ENCODE measurements at places on chromosomes 2 and 18.

GRCh38 chr2:40242315-40242714 is 209.6 kb downstream of the SLC8A1 start:
- DNase-seq: no peak

DNA sequence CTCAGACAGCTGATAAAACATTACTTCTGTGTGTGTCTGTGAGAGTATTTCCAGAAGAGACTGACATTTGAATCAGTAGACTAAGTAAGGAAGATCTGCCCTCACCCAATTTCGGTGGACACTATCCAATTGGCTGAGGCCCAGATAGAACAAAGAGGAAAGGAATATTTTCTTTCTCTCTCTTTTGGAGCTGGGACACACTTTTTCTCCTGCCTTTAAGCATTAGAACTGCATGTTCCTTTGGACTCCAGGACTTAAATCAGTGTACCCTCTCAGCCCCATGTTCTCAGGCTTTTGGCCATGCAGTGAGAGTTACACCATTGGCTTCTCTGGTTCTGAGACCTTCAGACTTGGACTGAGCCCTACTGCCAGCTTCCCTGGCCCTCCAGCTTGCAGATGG is 3.3 kb upstream of the SRBD1 start:
- no peak for DNase-seq

DNA sequence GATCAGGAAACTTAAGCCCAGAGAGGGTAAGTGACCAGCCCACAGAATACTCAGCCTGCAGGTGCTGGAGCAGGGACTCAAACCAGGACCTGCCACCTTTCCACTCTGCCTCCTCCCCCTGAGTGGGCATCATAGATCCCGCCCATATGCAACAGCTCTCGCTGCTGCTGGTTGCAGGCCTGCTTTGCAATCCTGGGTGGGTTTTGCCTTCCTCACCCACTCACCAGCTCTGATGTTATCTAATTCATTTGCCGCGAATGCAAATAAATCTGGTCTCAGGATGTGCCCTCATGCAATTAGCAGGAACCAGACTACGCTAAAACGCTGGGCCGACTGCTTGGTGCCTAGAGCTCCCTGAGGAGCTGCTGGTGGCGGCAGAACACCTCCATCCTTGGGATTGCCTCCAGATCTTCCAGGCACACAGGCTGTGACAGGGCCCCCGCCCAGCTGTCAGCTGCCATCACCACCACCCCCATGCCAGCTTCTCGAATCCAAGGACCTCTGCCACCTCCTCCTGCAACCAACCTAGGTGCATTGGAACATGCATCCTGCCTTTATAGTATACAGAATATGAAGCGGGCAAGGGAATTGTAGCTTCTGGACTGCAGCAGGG is 28.8 kb downstream of the CNGA3 start:
- DNase-seq: no peak

DNA sequence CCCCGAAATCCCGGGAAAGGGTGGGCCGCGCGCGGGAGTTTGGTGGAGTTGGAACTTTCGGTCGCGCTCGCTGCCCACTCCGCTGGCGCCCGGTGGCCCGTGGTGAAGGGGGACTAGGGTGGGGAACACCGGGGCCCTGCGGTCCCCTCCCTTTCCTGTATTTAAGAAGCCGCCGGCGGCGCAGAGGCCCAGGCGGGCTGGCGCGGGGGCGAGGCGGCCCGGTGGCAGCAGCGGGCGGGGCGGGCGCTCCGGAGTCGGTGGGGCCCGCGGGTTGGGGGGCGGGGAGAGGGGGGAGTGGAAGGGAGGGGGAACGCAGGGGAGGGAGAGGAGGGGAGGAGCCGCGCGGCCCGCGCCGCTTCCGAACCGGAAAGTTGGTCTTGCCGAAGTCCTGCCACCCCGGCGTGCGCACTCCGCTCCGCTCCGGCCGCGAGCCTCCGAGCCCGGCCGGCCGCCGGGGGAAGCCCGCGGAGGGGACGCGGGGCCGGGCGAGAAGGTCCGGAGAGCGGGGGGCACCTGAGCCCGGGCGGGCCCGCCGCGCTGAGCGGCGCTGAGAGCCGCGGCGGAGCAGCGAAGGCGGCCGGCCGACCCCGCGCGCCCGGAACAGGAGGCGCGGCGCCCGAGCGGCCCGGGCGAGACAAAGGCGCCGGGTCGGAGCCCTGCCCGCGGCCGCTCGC is 425 bp upstream of the SALL3 start:
- DNase-seq: no peak

DNA sequence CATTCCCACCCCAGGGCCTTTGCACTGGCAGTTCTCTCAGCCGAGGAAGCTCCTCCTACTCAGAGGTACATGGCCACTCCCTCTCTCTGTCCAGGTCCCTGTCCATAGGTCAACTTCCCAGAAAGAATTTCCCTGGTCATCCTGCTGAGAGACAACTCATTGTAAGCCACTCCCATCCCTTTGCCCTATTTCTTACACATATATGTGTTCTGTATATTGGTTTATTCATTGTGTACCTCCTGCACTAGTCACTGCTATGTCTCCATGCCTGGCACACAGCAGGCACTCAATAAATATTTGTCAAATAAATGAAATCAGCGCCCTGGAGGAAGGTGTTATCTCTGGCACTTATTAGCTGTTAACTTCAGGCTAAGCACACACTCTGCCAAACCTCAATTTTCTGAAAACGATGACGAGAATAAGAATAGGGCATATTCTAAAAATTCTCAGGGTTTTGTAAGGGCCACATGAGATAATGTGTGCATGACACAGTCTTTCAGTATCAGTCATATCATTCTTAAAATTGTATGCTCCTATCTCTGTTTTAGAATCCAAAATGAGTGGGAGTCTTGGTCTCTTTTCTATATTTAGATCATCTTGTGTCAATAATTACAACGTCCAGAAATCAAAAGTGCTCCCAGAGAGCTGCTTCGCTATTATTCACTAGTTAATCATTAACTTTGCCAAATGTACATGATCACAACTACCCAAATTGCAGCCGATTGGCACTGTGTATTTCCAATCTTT is 198.0 kb downstream of the ALK start:
- no peak for DNase-seq

DNA sequence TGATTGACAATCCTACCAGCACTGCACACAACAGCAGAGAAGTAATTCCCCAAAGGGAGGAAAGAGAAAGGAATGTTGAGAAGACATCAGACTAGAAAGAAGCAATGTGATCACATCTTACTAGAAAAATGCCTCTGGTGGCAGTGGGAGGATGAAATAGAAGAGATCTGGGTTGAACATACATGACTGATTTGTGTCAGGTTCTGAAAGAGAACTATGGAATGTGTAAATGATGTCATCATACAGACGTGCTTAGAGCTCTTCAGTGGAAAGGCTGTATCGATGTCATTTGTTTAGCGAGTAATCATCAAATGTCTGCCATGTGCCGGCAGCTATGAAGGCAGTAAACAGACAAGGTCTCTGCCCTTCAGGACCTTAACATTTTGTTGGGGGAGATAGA is 24.9 kb downstream of the GORASP2 start:
- DNase-seq: no peak

- no peak for DNase-seq
Observed at GRCh38 chr2:129885735-129886134, 93.7 kb upstream of the RAB6C start.

GRCh38 chr2:80136338-80136737 is 168.2 kb downstream of the LRRTM1 start:
- no peak for DNase-seq

GRCh38 chr2:191803007-191803406 is 43.9 kb downstream of the CAVIN2 start:
- DNase-seq: no peak

- DNase-seq: no peak
Observed at GRCh38 chr2:8752385-8752784, 70.5 kb downstream of the ID2 start.

DNA sequence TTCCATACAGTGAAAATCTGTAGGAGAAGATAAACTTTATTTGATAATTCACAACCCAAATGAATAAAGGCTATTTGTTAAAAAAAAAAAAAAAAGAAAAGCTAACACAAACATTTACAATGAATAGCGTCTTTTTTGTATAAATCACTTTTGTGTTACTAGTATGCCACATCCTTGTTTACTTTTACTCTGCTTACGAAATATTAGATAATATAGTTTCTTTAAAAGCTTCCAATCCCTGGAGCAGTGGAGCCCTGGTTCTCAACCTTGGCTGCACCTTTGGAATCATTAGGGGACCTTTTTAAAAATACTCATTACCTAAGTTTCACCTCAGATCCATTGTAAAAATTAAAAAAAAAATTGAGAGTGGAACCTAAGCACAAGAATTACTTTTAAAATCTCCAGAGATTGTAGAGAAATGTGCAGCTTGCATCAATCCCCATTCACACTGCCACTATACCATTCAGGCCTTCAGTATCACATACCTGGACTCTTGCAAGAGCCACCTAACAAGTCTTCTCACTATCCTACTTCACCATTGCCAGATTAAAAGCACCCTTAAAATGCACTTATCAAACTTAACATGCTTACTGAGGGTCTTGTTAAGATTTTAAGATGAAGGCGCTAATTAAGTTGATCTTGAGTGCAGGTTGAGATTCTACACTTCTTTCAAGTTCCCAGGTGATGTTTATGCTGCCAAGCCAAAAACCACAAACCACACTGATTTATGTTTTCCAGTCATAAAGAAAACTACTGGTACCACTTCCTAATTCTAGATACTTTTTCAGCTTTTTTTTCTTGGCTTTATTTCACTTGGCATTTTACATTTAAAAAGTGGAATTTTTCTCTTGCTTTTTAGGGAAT is 59.7 kb upstream of the ZC3H15 start:
- no peak for DNase-seq

DNA sequence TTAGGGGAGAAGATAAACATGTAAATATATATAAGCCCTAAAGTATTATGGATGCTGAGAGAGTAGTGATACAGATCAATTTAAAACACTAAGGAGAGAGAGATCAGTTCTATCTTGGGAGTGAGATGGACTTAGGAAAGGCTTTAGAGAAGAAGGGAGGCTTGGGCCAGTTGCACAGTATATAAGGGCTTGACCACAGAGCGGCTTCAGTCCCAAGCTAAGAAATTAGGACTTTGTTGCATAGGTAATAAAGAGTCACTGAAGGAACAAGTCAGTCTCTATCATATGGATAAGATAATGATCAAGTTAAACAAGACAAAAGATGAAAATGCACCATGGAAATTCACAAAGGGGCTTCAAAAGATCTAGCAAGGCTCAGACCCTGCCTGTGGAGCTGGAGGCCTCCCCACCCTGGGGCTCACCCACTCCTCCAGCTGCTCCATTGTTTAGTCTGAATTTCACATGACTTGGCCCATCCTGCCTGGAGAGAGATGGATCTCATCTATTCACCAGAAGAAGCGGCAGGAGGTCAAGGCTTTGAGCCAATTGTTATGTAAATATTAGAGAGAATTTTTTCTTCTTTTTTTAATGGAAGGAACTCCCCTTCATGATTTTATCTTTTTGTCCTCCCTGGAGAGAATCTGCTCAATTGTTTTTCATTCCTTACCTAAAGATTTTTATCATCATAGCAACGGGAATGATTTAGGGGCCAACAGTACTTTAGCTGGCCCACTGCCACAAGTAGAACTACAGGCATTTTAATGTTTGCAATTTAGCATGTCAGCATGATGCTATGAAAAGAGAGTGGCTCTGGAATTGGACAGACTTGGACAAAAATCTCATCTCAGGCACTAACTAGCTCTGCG is 44.0 kb downstream of the GYPC start:
- DNase-seq: no peak

GRCh38 chr2:102487761-102488462 is 14.9 kb downstream of the SLC9A4 start:
- DNase-seq: no peak

DNA sequence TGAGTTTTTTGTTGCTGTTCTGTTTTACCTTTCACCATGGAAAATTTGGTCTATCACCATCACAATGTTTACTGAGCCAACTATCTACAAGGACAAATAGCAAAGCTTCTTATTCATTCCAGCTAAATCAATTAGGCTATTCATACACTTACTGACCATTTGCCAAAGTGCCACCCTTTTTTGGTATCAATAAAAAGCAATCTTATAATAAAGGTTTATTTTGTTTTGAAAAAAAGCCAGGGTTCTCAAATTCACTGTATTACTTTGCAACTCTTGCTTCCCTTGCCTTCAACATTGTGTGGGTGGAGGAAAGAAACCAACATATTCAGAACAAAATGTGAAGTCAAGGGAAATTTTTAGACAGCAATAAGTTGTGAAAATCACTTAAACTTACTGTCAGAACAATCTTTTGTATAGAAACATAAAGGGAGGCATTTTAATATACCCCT is 15.3 kb downstream of the PELI1 start:
- DNase-seq: no peak

DNA sequence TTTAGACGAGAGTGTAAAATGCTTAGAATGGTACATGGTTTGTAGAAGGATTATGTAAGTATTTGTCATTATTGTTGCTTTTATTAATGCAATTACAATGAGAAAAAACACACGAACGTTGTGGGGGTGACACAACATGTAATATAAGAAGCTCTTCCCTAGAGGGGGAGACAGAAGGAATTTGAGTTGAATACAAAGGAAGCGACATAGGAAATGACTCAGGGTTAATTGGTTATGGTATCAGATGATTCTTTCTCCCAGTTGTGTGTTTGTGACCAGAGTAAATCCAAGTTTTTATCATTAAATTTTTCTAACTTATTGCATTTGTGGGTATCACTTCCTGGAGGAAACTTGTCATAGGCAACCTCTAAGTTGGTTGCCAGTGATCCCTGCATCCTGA is 625.6 kb upstream of the CDH2 start:
- no peak for DNase-seq

DNA sequence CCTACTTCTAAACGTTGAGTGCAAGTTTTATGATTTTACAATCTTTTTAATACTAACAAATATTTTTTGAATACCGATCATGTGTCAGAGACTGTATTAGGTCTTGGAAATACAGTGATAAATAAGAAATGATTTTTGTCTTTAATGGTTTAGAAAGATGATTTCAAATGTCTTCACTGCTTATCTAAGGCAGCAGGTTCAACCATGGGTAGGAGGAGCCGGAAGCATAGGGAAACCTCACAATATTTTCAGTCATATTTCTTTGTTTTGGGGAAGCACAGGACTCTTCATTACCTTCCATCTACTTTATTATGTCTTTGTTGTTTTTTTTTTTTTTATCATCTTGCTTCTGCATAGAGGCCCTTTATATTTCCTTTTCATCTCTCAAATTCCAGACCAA is 165.2 kb upstream of the EPC2 start:
- no peak for DNase-seq

GRCh38 chr2:2399396-2399795 is 68.3 kb upstream of the MYT1L start:
- DNase-seq: no peak

DNA sequence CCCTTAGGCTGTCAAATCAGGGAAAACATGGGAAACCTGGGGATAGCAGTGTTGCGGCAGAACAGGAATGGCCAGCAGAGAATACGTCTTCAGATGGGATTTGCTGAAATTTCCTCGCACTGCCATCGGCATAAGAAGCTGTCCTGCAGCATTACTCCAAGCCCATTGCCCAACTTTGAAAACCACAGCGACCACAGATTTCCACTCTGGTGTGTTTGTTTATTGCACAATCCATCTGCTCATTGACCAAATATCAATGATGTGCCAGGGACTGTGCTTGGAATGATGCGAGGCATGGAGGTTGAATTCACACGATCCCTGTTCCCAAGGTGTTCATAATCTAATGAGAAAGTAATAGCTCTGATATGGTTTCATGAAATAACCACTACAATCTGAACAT is 383.3 kb upstream of the MYT1L start:
- DNase-seq: no peak

GRCh38 chr18:7872569-7872968 is 305.5 kb downstream of the PTPRM start:
- no peak for DNase-seq

All from activated CD8-positive, alpha-beta memory T cell treated with anti-CD3 and anti-CD28 coated beads for 1 hour (primary cell).